ENCODE measurements at places on chromosomes 5 and 9. TPM values are rescaled to one million over a fixed set of nuclear protein-coding genes. Genes with fewer than 3 reads are reported as not detected.

The SOHLH1 gene
- 18.4 TPM for total RNA-seq

GRCh38 chr9:133888048-133888808, 103.9 kb downstream of the VAV2 start:
- H3K27me3 ChIP-seq: no peaks in the 10 kb centered on the region
- H3K4me3 ChIP-seq: no peak overlapping the region
- DNase-seq: no peak

GRCh38 chr9:130498298-130498917, 53.6 kb downstream of the ASS1 start:
- H3K4me1 ChIP-seq: no peaks in the 10 kb centered on the region
- no peaks in the 10 kb centered on the region for H3K36me3 ChIP-seq
- H3K4me3 ChIP-seq: no peak overlapping the region
- H3K27ac ChIP-seq: no peak overlapping the region
- H3K27me3 ChIP-seq: no peaks in the 10 kb centered on the region
- DNase-seq: peak; percentile 32

DNA sequence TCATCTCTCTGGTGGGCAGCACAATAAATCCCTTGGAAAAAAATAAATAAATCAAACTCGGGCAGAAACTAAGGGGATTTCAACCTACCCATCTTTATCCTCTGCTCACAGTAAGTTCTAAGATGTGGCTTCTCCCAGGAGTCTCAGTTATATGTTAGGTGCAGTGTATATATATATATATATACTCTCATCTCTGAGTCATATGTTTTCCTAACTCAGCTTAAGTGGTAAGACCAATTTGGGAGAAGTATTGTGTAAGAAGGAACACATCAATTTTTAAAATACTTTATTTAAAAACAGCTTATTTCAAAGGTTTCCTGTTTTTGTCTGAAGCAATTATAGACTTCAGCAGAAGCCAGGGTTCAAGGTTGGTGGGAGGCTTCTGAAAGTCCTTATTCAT, 20.3 kb upstream of the OSMR start:
- DNase-seq: no peak
- H3K36me3 ChIP-seq: no peaks in the 10 kb centered on the region
- H3K27ac ChIP-seq: peak overlapping the region; percentile 29
- no peak overlapping the region for H3K4me3 ChIP-seq
- H3K27me3 ChIP-seq: no peaks in the 10 kb centered on the region
- no peaks in the 10 kb centered on the region for H3K4me1 ChIP-seq

GRCh38 chr5:96111080-96111756, 149.6 kb upstream of the ELL2 start:
- H3K4me1 ChIP-seq: no peaks in the 10 kb centered on the region
- DNase-seq: no peak
- H3K4me3 ChIP-seq: no peak overlapping the region
- no peak overlapping the region for H3K27ac ChIP-seq

All from testis (tissue), 5 donors.